ENCODE measurements at places on chromosomes 5 and 9.

- no peak for ATAC-seq
These were observed 70.6 kb upstream of the CKMT2 start for GRCh38 chr5:81162501-81162900.

DNA sequence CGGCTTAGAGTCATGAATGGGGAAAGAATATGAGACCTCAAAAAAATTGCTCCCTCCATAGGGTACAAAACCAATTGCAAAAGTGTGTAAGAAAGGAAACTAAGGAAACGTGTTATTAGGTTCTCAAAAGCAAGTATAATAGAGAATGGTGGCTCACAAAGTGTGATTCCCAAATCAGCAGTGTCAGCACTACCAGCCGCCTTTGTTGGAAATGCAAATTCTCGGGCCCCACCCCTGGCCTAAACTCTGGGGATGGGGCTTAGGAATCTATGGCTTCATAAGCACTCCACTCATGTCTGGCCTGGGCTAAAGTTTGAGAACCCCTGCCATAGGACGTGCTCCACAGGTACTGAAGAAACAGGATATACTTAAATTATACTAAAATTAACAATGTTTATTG lies 1.6 kb upstream of the CCDC69 start:
- no peak for ATAC-seq

- ATAC-seq = peak; percentile 60
These were observed 935 bp upstream of the ZNF367 start for GRCh38 chr9:96418920-96419690.

GRCh38 chr5:112923148-112923917 lies 1.3 kb upstream of the REEP5 start:
- no peak for ATAC-seq

- no peak for ATAC-seq
These were observed 56.9 kb downstream of the PDE6A start for GRCh38 chr5:149887622-149888183.

- no peak for ATAC-seq
These were observed 53.7 kb downstream of the PLAC8L1 start for GRCh38 chr5:146051678-146052077.

- ATAC-seq = no peak
These were observed 40.1 kb downstream of the GIN1 start for GRCh38 chr5:103079796-103080195.

- no peak for ATAC-seq
These were observed 163.1 kb downstream of the SEC61B start for GRCh38 chr9:99385215-99385614.

DNA sequence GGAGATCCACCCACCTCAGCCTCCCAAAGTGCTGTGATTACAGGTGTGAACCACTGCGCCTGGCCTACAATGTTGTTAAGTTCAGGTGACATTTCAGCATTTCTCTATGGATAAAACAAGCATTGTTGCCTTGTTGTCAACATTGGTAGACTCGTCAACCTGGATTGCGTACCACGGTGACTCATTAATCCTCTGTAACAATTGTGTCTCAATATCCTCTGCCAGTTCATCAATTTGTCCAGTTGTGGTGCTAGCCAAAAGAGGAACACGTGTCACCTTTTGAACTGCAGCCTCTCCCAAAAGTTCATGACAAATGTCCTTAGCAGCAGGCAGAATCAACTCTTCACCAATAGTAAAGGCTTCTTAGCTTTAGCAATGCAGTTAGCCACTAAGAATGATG lies 46.3 kb upstream of the LARP1 start:
- peak; percentile 89 for ATAC-seq

DNA sequence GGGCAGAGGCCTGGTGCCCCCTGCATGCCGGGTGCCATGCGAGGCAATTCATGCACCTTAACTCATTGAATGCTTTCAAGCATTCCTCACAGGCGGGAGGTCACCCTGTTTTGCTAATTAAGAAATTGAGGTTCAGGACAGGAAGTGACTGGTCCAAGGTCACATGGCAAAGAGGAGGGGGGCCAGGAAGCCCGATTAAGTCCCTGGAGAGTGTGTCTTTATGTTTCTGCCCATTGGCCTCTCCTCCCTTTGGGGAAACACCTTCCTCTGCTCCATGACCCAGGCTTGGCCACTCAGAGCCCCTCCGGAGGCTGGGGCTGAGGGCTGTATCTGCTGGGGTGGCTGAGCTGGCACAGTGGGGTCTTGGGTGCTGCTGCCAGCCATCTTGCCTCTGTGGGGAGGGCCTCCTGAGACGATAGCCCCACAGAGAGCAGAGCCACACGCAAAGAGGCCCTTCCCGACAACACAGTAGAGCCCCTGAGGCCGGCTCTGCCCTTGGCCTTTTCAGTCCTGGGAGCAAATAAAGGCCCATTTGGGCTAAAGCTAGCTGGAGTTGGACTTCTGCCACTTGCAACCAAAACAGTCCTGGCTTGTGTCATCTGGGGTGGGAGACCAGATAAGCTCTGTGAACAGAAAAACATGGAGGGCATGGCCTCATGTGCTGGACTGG lies 90.8 kb upstream of the NEURL1B start:
- ATAC-seq = no peak

GRCh38 chr9:92790542-92791527 lies 26.2 kb upstream of the BICD2 start:
- ATAC-seq = peak; percentile 92

GRCh38 chr9:135907006-135907430 lies 328 bp downstream of the CAMSAP1 start:
- no peak for ATAC-seq

- ATAC-seq = no peak
These were observed 200.3 kb downstream of the TLE1 start for GRCh38 chr9:81489046-81489445.

DNA sequence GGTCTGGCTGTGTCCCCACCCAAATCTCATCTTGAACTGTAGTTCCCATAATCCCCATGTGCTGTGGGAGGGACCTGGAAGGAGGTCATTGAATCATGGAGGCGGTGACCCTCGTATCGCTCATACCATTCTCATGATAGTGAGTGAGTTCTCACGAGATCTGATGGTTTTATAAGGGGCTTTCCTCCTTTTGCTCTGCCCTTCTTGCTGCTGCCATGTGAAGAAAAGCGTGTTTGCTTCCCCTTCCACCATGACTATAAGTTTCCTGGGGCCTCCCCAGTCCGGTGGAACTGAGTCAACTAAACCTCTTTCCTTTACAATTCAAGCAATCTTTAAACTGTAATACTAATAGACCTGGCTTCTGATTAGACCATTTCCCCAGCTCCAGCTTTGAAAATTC lies 92.2 kb upstream of the SARDH start:
- ATAC-seq = no peak

DNA sequence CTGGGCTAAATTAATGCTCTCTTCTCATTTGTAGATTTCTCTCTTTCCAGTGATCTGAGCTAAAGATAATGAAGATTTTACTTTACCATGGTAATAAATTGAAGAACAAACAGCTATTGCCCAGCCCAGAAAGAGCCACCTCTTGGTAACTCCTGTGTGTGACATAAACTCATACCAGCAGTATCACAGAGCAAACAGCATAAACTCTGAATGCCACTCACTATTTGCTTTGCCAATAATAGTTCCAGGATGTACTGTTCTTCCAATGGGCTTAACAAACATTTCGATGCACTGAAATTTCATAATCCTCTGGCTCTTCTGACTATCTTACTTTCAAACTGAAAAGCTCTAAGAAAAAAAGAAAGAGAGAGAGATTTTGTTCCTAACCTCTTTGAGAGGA lies 69.8 kb upstream of the RASEF start:
- no peak for ATAC-seq

- ATAC-seq = no peak
These were observed 51.9 kb downstream of the ERBIN start for GRCh38 chr5:65978251-65978650.

- ATAC-seq = no peak
These were observed 6.9 kb upstream of the PFDN1 start for GRCh38 chr5:140309706-140310249.

DNA sequence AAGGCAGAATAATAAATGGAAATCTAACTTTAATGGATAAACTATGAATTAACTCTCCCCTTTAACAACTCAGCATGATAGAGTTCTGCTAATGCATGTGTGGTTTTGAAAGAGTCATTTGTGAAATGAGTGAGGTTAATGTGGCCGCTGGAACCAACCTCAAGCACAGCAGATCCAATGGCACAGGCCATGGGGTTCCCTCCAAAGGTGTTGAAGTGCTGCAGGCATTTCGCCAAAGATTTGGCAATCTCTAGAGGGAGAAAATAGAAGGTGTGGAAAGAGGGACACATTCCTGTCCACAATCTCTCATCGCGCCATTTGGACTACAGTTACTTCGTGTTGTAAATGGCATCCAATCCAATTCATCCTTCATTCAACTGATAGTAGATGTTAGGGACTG lies 35.0 kb downstream of the AGXT2 start:
- ATAC-seq = no peak

- peak; percentile 74 for ATAC-seq
These were observed 195.8 kb downstream of the EFNA5 start for GRCh38 chr5:107474716-107475489.

- ATAC-seq = peak; percentile 81
These were observed 37.3 kb upstream of the TEX48 start for GRCh38 chr9:114719290-114719689.
